ENCODE measurements at places on chromosomes 13 and 19.

- DNase-seq: no peak
Observed at GRCh38 chr13:84208246-84208910, 326.1 kb upstream of the SLITRK1 start.

DNA sequence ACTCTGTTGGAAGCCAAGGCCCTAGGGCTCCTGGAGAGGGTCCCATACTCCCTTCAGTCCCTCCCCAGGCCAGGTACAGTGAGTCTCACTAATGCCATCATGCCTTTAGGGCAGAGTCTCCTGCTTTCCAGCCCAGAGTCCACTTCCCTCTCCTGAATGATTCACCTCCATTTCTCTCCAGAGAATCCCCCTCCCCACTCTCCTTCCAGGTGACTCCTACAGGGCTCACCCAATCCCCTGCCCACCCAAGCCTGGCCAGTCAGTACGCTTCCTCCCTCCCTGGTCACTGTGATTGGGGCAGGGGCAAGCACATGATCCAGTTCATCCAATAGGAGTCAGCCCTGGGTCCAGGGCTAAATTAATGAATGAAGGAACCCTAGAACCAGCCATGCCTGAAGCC lies 35.0 kb upstream of the PNMA8B start:
- DNase-seq: no peak

DNA sequence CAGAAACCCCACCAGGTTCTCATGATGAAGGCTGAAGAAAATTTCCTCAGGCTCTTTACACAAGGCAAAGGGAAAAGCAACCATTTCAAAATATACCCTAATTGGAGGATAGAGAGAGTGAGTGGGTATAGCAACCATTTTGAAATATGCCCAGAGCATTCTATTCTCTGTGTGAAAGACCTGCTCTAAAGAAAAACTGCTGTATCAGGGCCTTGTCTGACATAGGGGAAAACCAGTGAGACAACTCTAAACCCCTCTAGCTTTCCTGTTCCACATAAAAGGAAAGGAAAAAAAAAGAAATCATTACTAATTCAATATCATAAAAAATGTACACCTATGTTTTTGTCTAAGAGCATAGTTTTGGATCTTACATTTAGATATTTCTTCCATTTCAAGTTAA lies 42.3 kb downstream of the TPTE2 start:
- no peak for DNase-seq

DNA sequence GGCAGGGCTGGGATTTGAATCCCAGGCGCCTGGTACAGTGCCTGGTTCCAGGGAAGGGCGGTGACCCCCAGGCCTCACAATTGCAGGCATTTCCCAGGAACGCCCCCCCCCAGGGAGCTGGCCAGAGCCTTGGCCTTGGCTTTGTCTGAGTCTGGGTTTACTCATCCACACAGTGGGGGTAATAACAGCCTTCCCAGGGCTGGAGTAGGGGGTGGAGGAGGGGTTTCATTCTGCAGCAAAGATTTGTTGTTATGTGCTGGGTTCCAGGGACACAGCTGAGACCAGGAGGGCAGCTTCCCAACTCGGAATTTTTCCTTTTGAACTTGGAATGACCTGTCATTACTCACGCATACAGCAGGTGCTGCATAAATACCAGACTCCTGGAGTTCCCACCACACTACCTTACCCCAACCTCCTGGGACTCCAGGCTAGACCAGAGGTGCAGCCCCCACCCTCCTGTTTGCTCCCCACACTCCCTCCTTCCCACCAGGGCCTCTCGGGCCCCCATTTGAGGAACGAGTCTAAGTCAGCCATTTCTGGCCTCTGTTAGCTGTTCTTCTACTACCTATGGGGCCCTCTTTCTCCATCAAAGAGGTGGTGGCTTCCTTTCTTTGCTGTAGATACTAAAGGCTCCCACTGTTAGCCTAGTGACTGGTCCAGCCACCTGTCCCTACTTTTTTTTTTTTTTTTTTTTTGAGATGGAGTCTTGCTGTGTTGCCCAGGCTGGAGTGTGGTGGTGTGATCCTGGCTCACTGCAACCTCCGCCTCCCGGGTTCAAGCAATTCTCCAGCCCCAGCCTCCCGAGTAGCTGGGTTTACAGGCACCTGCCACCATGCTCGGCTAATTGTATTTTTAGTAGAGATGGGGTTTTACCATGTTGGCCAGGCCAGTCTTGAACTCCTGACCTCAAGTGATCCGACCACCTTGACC lies 1.6 kb upstream of the ADAMTS10 start:
- no peak for DNase-seq

DNA sequence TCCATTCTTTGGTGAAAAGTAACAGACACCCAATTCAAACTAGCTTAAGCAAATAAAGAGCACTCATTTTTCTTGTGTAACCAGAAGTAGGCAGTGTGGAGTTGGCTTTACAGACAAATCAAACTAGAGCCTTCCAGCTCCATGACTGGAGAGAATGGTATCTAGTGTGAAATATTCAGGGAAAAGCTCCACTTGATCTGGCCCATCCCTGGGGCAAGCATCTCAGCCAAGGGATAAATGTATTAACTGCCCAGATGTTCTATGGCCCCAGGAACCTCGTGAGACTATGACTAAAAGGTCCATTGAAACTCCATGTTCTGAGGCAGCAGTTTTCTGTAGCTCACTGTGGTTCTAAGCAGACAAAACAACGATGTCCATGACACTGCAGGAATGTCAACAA lies 49.9 kb downstream of the TBC1D4 start:
- no peak for DNase-seq

DNA sequence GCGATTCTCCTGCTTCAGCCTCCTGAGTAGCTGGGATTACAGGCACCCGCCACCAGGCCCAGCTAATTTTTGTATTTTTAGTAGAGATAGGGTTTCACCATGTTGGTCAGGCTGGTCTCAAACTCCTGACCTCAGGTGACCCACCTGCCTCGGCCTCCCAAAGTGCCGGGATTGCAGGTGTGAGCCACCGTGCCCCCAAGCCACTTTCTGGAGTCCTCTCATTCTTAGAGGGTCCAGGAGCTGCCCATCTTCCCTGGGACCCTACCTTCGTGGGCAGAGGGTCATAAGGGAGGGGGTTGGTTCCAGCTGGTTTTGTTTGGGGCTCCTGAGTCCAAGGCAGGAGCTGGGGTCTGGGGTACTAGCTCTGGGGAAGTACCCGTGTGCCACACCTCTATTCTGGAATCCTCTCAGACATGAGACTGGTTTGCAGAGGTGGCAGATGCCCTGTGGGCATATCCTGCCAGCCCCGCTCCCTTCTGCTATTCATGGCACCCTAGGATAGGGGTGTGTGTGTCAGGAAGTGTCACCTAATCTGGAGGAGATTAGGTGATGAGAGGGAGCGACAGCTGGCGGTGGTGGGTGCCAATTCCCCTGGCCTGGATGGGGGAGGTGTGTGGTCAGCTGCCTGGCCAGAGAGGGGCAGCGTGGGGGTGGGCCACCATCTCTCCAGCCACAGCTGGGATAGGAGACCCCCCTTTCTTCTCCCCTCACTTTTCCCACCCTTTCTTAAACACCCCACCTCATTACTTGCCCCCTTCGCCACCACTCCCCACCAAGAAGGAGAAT lies 2.1 kb downstream of the PRMT1 start:
- no peak for DNase-seq

DNA sequence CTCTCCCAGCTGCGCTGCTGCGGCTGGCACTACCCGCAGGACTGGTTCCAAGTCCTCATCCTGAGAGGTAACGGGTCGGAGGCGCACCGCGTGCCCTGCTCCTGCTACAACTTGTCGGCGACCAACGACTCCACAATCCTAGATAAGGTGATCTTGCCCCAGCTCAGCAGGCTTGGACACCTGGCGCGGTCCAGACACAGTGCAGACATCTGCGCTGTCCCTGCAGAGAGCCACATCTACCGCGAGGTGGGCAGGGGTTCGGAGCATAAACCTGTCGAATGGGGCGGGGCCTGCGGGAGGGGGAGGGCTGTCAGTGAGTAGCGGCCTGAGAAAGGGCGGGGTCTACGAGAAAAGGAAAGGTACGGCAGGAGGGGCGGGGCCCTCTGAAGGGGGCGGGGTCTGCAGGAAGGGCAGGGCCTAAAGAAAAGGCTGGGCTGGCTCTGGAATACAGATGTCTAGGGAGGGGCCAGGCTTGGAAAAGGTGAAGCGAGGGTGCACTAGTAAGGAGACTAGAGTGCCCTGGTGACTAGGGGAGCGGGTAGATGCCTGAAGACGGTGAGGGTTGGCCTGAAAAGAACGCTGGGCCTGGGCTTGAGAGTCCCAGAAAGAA lies 3.6 kb downstream of the CD37 start:
- DNase-seq: no peak

GRCh38 chr19:4870025-4870700 lies 2.7 kb upstream of the PLIN3 start:
- DNase-seq: no peak

- DNase-seq: no peak
Observed at GRCh38 chr13:66113882-66114526, 1116.1 kb downstream of the PCDH9 start.

- no peak for DNase-seq
Observed at GRCh38 chr13:27638521-27638920, 16.8 kb downstream of the POLR1D start.

DNA sequence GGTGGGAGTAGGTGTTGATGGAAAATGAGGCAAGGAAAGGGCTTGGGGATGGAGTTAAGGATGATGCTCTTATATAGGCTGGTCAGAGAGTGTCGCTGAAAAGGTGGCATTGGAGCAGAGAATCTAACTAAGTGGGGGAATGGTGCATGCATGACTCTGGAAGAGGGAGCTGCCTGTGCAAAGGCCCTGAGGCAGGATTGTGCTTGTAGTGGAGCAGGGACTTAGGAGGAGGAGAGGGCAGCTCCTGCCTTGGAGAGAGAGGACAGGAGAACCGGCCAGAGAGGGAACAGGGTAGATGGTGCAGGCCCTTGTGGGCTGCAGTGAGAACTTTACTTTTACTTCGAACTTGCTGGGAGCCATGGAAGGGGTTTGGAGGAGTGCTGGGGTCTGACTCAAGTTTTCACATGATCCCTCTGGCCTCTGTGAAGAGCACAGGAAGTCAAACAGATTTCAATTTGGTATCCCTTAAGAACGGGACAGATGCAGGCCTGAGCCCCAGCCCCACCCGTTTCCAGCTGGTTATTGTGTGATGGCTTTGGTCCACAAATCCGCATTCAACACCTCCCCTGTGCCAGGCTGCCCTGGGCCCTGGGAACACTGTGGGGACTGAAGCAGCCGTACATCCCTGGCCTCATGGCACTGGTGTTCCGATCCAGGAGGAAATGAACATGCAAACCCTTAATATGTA lies 7.0 kb downstream of the AP2A1 start:
- DNase-seq: no peak

DNA sequence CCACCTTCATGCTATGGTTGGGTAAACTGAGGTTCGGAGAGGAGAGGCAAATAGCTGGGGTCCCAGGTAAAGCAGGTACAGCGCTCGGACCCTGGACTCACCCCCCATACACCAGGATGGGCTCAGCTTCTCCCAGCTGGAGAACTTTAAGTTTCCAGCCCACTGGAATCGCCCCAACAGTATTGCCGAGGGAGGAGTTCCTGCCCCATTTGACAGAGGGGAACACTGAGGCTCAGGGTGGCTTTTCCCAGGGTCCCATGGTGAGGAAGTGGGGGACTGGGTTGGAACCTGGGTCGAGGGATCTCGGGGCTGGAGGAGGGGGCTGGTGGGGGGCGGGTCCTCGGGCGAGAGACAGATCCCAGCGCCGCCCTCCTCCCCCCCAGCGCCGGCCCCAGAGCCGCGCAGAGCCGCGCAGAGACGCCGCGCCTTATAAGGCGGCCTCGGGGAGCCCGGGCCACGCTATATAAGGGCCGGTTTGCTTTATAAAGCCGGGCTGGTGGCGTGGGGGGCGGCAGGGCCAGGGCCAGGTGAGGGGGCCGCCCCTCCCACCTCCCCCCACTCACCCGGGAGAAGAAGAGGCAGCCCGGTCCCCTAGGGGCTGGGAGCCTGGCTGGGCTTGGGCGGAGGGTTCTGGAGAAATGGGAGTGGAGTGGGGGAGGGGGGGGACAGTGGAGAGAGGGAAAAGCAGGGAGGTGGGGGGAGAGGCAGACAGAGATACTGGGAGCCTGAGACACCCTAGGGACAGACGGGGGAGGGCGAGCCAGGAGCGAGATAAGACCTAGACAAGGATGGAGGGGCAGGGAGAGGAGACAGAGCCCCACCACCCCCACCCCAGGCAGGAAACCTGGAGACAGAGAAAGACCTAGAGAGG lies 1.1 kb downstream of the CNN1 start:
- no peak for DNase-seq

DNA sequence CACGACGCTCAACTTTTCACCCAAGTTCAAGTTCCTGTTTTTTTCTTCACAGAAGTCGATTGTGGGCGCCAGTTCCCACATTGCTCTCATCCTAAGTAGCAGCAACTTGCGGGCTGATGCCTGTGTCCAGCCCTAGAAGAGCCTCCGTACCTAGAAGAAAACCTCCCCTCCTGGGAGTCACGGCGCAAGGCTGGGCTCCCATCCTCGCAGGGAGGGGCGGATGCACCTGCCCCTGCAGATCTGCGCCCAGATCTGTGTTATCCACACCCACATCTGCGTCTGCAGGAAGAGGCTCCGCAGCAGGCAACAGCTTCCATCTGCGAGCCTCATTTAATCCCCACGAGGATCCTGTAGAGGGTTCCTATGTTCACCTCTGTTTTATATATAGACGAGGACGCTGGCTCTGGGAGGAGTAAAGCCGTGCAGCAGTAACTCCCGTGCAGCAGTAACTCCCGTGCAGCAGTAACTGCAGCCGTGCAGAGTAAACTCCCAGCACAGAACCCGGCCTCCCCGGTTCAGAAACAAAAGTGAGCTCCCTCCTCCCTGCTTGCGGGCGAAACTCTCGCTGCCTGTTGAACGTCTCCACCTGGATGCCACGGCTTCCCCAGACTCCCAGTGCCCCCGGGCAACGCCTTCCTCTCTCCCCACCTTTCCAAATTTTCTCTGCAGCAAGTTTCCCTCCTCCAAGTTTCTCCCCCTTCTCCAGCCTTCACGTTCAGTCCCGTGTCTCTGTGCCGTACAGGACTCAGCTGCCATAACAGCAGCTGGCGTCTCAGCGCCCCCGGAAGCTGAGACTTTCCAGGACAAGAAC lies 23.5 kb upstream of the LAIR1 start:
- no peak for DNase-seq

DNA sequence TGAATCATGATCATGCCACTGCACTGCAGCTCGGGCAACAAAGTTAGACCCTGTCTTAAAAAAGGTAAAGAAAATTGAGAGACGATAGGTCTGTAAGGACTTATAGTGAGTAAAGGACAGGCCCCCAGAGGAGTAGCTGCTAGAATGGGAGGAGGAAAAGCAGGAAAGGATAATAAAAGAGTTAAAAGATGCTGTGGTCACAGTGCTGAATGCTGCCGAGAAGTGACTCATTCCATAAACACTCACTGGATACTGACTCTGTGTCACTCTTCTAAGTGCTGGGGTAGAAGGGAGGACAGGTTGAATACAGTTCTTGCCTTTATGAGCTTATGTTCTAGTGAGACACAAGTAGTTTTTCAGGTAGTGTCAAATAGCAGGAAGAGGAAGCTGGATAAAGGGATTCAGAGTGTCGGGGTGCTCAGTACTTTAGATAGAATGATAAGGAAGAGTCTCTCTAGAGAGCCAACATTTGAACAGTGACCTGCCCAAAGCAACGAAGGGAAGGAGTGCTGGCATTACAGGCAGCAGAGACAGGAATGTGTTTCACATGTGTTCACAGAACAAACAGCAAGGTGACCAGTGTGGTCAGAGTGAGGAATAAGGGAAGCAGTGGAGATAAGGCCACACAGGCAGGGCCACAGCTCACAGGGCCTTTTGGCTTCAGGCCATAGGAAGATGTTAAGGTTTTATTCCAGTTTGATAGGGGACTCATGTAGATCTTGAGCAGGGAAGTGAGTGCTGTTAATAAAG lies 1240.5 kb downstream of the UQCRFS1 start:
- DNase-seq: no peak

Measured in effector CD8-positive, alpha-beta T cell (primary cell).